Dermis blood vessel endothelial cell (primary cell): ENCODE measurements at places on chromosomes 13 and 19.

- DNase-seq, result peak; percentile 45
Observed at GRCh38 chr19:58021541-58022282, 12.1 kb upstream of the ZSCAN1 start.

DNA sequence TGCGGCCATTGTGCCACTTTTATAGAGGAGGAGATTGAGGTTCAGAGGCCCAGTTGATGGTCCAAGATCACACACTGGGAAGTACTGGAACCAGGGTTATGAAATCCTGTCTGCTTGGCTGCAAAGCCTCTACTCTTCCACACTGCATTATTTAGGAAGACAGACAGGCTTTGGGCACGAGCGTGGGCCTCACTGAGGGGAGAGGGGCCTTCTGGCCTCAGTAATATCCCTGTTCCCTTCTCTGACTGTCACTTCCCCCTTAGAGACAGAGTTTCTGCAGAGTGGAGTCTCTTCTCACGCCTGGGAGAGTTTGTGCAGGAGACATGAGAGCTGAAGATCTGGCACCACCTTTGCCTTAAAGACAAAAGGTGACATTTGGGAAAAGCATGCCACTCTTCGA lies 49.0 kb upstream of the PNMA8B start:
- DNase-seq, result no peak

DNA sequence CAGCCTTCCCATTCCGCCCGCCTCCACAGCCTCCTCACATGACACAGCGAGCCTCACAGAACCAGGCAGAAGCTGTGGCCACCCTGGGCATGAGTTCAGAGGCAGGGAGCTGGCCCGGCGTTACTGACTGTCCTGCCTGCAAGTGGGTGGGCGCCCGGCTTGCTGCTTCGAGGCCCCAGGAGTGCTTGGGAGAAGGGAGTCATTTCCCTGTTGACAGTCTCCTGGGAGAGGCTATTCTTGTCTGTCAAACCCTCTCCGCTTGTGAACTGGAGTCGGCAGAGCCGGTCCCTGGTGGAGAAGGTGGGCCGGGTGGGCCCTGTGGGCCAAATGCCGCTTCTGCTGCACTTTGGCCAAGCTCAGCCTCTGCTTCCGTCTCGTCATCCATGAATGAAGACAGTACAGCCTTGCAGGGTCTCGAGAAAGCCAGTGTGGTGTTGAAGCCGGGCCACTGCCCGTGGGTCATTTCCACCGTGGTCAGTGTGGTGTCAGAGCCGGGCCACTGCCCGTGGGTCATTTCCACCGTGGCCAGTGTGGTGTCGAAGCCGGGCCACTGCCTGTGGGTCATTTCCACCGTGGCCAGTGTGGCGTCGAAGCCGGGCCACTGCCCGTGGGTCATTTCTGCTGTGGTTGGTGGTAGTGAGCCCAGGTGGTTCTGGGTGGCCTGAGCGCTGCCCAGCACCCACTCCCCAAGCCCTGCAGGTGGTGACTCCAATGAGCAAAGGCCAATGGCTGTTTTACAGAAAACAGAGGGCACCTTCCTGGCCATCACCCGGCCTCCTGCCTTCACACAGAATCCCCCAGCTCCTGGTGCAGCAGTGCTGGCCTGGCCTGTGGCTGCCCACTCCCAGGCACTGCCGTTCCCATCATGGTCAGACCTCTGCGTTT lies 13.5 kb upstream of the F7 start:
- no peak for DNase-seq

DNA sequence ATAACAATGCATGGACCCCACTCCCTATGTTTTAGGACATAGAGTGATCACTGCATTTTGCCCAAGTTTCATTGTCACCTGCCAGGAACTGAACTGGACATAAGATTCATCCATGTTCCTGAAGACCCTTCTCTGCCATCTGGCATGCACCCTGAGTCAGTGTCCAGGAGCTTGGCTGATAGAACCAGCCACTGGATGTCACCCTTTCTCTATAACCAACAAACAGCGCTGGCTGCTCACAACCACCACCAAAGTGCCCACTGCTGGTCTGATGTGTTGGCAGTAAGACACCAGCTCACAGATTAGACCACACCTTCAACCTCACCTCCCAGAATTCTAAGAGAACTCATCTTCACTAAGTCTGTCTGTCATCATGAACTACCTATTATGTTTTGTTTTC lies 333.4 kb downstream of the ITGBL1 start:
- peak; percentile 15 for DNase-seq

DNA sequence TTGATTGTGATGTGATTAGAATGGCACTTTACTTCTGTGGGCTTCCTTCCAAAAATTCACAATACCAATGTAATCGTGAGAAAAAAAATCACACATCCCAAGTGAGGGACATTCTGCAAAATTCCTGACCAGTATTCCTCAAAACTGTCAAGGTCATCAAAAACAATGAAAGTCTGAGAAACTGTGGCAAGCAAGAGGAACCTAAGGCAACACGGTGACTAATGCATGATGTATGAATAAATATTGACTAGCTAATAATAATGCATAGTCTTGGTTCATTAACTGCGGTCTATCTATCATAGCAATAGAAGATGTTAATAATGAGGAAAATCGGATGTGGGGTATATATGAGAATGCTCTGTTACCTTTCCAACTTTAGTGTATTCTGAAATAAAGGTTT lies 159.0 kb downstream of the RFC3 start:
- no peak for DNase-seq

GRCh38 chr13:46307554-46307953 lies 79.5 kb downstream of the RUBCNL start:
- DNase-seq, result peak; percentile 9
